ENCODE measurements at places on chromosomes 4 and X. TPM values are rescaled to one million over a fixed set of nuclear protein-coding genes. Genes with fewer than 3 reads are reported as not detected.

The PLS3 gene
- not detected for total RNA-seq

- H3K4me1 ChIP-seq: no peaks in the 10 kb centered on the region
- H3K27ac ChIP-seq: no peak overlapping the region
- H3K4me3 ChIP-seq: no peak overlapping the region
- no peaks in the 10 kb centered on the region for H3K36me3 ChIP-seq
Measured at GRCh38 chr4:67087897-67088296, 457.4 kb downstream of the CENPC start.

DNA sequence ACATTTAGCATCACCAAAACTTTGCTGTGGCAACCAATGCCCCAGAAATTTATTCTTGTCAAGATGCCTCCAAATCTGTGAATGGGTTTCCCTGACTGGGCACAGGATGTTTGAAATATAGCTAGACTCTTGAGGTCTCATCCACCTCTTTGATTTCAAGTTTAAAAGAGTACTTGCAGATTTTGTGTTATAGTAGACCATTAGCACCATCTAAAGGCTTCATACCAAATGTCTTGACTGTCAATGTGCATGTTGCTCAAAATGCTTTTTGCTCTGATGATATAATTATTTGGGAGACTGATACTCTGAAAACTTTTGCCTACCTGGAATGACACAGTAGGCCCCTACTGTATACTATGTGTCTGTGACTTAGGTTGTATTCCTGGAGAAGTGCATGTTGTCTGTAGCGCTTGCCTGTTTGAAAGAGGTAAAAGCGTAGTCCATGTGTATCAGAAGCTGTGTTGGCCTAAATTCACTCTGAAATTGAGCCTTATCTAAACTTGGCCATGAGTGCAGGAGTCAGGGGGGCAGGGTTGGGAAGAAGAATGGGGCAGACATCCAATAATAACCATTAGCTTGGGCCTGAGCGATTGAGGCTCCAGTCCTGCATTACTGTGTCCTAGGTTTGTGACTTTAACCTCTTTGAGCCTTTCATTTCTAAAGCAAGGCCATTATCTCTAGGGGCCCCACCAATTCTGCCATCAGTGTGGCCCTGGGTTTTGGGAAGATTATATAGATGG, 33.8 kb downstream of the NDP start:
- no peaks in the 10 kb centered on the region for H3K4me1 ChIP-seq
- no peak overlapping the region for H3K4me3 ChIP-seq
- H3K27me3 ChIP-seq: no peaks in the 10 kb centered on the region
- no peak for DNase-seq
- H3K36me3 ChIP-seq: no peaks in the 10 kb centered on the region

The TMEM47 gene
- not detected for total RNA-seq

- H3K4me3 ChIP-seq: no peak overlapping the region
- H3K27me3 ChIP-seq: no peaks in the 10 kb centered on the region
- H3K4me1 ChIP-seq: no peaks in the 10 kb centered on the region
- no peak overlapping the region for H3K27ac ChIP-seq
Measured at GRCh38 chr4:57866468-57867171, 756.4 kb upstream of the IGFBP7 start.

DNA sequence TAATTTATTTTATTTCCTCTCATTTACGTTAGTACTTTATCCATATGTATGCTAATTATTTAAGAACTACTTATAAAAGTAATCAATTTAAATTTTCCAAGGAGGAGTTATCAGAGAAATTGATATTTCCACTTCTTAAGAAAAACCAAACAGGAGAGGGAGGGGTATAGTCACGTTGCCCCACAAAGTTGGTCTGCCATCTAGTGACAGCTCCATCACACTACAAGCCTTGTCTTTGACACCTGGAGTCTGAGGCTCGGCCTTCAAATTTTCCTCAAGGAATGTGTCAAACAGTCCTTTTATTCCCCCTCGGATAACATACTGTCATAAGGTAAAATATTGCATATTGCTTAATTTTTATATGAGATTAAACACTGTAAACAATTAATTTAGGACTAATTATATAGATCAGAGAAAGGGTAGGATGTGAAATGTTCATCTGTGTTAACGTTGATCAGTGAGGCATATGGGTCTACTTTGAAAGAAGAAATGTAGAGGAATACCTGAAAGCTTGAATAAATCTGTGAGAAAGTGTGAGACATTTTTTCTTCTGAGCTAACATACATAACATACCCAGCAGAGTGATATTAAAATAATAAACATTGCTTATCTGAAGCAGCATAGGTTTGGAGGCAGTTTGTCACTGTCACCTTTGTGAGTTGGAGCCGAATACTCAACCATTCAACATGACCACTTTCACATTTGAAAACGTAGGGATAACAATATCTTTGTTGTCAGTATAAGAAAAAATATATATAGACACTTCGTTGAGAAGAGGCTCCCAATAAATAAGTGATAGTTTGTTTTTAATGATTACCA, 114.4 kb downstream of the GLRA3 start:
- H3K27me3 ChIP-seq: no peaks in the 10 kb centered on the region
- no peaks in the 10 kb centered on the region for H3K4me1 ChIP-seq
- H3K36me3 ChIP-seq: no peaks in the 10 kb centered on the region
- no peak overlapping the region for H3K27ac ChIP-seq
- DNase-seq: no peak

GRCh38 chrX:148568763-148569162, 68.3 kb downstream of the AFF2 start:
- no peak for DNase-seq
- H3K27me3 ChIP-seq: no peaks in the 10 kb centered on the region
- H3K36me3 ChIP-seq: no peaks in the 10 kb centered on the region

GRCh38 chr4:125750828-125751466, 436.2 kb downstream of the FAT4 start:
- H3K27me3 ChIP-seq: no peaks in the 10 kb centered on the region
- no peak overlapping the region for H3K27ac ChIP-seq
- H3K4me3 ChIP-seq: no peak overlapping the region
- no peaks in the 10 kb centered on the region for H3K4me1 ChIP-seq
- DNase-seq: no peak

GRCh38 chrX:18151649-18152048, 69.0 kb downstream of the BEND2 start:
- no peak for DNase-seq
- H3K27ac ChIP-seq: no peak overlapping the region
- no peaks in the 10 kb centered on the region for H3K4me1 ChIP-seq
- no peaks in the 10 kb centered on the region for H3K36me3 ChIP-seq

GRCh38 chr4:151540728-151541388, 131.9 kb downstream of the FHIP1A start:
- DNase-seq: no peak
- H3K4me3 ChIP-seq: no peak overlapping the region
- no peaks in the 10 kb centered on the region for H3K4me1 ChIP-seq
- no peaks in the 10 kb centered on the region for H3K36me3 ChIP-seq

DNA sequence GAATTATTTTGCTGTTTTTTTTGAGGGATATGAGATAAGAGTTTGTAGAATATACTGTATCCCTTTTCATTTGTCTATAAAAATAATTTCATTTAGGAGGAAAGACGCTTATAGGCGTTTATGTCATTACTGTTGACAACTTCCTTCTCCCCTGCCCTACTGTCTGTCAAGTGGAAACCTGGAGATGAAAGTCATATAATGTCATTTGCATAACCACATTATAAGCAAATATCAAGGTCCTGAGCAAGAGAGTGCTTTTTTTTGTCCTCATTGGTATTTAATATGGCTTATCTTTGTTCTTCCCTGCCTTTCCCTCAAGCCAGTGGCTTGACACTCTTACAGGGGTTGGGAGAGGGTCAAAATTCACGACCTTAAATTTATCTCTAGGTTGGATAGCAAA, 55.8 kb downstream of the LRP2BP start:
- H3K4me3 ChIP-seq: no peak overlapping the region
- H3K4me1 ChIP-seq: peaks cover 71% of the 10 kb centered on the region
- H3K27me3 ChIP-seq: no peaks in the 10 kb centered on the region
- no peak for DNase-seq
- no peak overlapping the region for H3K27ac ChIP-seq
- H3K36me3 ChIP-seq: peaks cover 85% of the 10 kb centered on the region

The CA5B gene
- total RNA-seq: 10.6 TPM

GRCh38 chr4:8398347-8398746, 42.2 kb downstream of the ACOX3 start:
- peaks cover 5% of the 10 kb centered on the region for H3K4me1 ChIP-seq
- peaks cover 60% of the 10 kb centered on the region for H3K36me3 ChIP-seq
- no peak overlapping the region for H3K4me3 ChIP-seq
- no peak overlapping the region for H3K27ac ChIP-seq
- DNase-seq: no peak

The RASSF6 gene
- total RNA-seq: 4.0 TPM

DNA sequence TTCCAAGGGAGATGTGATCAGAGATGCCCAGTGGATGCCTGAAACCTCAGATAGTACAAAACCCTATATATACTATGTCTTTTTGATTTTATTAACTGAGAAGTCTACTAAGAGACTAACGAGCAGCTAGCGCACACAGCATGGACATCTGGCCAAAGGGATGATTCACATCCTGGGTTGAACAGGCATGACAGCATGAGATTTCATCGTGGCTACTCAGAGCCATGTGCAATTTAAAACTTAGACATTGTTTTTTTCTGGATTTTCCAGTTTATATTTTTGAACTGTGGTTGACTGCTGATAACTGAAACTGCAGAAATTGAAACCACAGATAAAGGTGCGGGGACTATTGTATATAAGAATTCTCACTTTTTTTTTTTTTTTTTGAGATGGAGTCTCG, 2252.9 kb upstream of the AGA start:
- no peaks in the 10 kb centered on the region for H3K27me3 ChIP-seq
- no peaks in the 10 kb centered on the region for H3K4me1 ChIP-seq
- H3K27ac ChIP-seq: no peak overlapping the region

All from activated B cell treated with CpG ODN at 0.5 μM for 24 hours (primary cell).